ENCODE measurements at places on chromosomes 1 and 21.
A peak's percentile ranks its signal among the peaks of the same experiment; 100 is the strongest.

DNA sequence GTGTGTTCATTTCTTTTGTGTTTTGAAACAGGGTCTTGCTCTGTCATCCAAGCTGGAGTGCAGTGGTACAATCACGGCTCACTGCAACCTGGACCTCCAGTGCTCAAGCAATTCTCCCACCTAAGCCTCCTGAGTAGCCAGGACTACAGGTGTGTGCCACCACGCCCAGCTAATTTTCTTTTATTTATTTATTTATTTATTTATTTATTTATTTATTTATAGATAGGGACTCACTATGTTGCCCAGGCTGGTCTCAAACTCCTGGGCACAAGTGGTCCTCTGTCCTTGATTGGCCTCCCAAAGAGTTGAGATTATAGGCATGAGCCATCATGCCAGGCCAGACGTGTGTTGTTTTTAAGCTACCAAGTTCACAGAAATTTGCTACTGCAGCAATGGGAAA lies 43.8 kb upstream of the TLR5 start:
- DNase-seq = no peak

DNA sequence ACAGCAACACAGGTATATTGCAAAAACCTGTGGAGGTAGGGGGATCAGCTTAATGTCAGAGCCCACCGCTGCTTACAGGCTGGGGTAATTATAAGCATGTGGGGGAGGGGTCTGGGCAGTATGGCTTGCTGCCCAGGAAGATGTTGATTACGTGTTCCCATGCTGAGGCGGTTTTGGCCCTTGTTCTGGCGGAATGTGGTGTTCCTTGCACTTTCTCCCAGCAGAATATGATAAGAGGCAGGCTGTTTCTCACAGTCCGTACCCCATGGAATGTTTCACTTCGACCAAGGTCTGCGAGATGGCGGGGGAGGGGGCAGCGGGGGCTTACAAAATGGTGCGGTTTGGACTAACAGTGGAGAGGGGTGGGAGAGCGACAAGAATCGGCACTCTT lies 9.8 kb upstream of the HPCAL4 start:
- DNase-seq = peak; percentile 23

DNA sequence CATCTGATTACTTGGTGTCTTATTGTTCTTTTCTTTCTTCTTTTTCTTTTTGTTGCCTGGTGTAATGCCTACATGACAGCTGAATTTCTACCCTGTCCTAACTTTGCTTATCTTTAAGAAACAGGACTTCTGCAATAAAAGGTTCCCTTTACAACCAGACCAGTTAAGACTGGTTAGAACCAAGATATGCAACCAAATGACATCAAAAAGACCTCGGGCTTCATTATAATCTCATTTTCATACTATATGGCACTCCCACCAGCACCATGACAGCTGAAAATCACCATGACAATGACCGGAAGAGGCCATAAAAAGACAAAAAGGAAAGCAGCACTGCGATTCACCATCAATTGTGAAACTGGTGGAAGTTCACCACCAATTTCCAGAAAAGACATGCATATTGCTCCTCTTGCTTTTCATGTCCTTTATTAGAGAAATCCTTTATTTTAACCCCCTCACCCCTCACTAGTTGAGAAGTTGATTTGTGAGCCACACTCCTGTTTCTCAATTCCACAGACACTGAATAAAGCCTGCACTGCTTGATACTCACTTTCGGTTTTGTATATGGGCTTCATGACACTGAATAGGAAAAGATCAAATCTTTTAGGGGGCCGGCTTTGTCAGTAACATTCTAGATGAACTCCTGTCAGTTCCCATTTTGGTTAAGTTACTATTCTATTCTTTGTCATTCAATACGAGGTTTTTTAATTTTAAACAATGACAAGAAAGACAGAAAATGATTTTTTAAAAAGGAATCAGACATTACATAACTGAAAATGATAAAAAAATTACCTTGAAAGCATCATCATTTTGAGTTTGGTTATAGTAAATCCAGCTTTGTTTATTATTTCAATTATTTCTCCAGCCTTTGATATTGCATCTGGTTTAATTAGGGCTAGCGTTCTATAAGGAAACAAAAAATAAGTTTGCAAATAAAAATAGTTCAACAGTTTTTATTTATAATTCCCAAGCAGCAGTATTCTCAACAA lies 58.1 kb downstream of the NME7 start:
- DNase-seq = no peak

DNA sequence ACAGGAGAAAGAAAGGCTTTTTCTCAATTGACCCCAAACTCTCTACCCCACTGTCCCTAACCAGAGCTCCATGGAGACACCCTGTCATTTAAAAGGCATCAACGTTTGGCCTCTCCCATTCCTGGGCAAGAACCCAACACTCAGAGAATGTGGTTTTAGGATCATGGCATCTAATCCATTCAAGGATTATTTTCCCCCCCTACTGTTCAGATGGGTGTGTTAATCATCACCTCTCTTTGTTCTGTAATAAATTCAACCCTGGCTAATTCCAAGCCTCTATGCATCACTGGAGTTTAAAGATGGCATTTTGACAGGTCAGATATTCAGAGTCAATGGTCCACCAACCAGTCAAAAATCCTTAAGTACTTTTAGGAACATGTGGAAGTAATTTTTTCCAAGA lies 42.7 kb downstream of the TBX15 start:
- DNase-seq = peak; percentile 88

DNA sequence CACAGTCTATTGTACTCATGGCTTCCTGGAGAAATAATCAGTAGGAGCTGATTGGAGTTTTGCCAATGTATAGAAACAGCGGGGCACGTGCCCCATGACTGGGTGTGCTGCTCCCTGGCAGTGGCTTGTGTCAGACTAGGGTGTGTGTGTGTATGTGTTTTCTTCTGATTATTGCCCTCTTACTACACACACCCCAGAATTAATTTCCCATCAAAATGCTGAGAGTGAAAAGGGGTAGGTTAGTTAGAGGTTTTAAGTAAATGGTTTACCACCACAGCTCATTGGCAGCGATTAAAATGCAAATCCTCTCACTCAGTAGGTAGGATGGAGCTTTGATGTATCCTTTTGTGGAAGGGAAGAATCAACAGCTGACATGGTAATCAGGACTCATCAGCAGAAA lies 29.9 kb downstream of the HHAT start:
- DNase-seq = no peak

GRCh38 chr1:202068596-202068995 lies 54.1 kb upstream of the GPR37L1 start:
- DNase-seq = peak; percentile 21

DNA sequence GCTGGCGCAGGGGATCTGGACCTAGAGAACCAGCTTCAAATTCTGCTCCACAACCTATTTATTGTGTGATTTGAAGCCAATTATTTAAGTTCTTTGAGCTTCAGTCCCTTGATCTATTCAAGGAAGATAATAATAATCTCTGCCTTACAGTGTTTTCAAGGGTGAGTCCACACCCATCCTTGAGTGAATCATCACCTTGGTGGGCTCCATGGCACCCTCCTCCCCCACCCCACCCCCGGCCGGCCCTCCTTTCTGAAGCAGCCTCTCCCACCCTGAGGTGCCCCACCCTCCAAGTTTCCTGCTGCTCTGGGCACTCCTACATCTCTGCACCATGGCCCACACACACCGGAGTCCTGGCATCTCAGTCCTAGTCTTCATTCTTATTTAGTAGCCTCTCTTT lies 38.3 kb downstream of the TCP10L start:
- no peak for DNase-seq

DNA sequence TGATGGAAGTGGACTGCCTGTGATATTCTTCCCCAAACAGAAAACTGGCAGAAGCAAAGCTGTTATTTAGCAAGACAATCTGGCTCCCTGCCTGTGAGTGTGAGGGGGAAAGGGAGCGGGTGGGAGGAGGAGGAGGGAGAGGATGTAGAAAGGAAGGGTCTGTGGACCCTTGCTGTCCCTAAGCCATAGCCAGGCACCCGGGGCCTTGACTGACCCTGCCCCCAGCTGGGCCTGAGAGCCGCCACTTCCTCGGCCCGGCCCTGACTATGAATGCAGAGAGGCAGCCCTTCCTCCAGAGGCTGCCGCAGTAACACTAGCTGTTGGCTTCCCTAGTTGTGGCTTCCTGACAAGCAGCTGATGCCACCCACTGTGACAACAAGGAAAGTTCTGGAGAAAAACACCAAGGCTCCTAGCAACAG lies 13.9 kb downstream of the PLA2G2F start:
- no peak for DNase-seq

DNA sequence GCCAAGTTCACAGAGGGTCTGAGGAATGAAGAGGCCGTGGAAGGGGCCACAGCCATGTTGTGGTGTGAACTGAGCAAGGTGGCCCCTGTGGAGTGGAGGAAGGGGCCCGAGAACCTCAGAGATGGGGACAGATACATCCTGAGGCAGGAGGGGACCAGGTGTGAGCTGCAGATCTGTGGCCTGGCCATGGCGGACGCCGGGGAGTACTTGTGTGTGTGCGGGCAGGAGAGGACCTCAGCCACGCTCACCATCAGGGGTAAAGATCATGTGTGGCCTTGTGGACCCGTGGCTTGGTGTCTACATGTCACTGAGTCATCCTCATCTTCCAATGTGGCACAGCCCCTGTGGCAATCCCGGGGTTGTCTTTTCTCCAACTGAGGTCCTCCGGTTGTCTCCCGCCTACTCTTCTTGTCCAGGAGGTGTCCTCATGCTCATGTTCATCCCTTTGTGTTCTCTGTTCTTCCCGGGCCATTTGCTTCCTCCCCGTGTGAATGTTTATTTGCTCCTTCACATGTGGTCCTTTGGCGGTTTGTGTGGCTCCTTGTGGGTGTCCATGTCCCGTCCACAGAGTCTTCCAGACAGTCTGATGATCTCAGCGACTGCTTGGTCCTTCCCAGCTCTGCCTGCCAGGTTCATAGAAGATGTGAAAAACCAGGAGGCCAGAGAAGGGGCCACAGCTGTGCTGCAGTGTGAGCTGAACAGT lies 84.2 kb downstream of the OBSCN start:
- no peak for DNase-seq

DNA sequence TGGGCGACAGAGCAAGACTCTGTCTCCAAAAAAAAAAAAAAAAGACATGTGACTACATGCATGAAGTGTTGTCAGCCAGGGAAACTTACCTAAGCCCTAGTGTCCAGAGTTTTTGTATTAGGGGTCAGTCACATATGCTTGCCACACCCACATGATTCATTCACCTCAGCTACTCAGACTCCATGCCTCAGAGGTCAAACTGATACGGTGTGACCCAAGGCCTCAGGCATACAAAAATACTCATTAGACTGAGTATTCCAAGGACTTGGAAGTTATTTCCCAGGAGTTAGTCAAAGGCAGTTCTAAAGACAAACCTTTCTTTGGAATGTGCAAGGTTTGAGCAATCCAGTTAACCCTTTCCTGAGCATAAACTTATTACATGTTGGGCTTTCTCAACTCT lies 6.3 kb upstream of the TRIM33 start:
- peak; percentile 41 for DNase-seq
